Activated CD8-positive, alpha-beta memory T cell treated with anti-CD3 and anti-CD28 coated beads for 1 hour (primary cell): ENCODE measurements at places on chromosomes 4 and X.

DNA sequence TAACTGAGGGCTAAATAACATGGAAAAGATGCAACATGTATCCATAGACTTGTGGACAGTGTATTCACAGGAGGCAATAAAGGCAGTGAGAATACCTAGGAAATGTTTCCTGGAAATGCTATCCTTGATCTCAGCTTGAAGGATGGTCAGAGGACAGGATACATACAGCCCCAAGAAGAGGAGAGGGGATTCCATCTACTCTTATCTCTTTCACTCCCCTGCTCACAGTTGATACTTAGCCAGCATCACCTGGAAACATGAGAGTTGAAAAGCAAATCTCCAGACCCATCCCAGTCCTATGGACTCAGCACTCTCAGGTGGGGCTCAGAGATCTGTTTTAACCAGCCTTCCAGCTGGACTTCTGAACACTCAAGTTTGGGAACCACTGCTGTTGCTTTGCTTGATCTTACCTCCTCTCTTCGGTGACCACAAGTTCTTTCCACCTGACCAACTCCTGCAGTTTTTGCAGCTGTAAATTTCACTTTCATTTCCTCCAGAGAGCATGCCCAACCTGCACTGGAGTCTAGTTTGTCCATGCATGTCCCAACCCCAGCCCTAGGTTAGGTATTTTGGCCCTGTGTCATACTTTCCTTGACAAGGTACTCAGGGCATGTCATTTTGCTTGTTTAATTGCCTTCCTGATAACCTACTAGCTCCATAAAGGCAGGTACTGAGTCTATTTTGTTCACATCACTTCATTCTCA lies 10.4 kb downstream of the RELL1 start:
- no peak for DNase-seq

- no peak for DNase-seq
Observed at GRCh38 chrX:9091258-9091657, 57.3 kb upstream of the FAM9B start.

GRCh38 chr4:36771411-36772153 lies 473.0 kb upstream of the NWD2 start:
- DNase-seq = no peak

GRCh38 chrX:10922835-10923234 lies 188.3 kb upstream of the HCCS start:
- no peak for DNase-seq

DNA sequence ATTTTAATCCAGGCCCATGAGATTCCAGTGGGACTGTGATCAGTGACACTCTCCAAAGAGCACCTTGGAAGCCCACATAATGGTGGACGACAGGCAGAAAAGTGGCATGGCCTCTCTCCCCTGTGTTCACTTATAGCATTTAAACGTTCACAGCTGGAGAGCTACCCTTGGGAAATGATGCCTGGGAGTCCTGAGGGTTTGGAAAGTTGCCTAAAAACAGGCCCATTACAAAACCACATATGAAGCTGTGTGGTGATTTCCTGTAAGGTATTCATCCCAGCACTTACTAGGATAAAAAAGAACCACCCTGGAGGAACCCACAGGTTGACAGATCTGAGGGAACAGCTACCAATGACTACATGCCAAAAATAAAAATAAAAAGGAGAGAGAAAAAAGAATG lies 193.2 kb downstream of the RASL11B start:
- DNase-seq = no peak

- DNase-seq = no peak
Observed at GRCh38 chr4:53676402-53676871, 85.2 kb upstream of the LNX1 start.

- no peak for DNase-seq
Observed at GRCh38 chrX:21167011-21167410, 207.2 kb upstream of the CNKSR2 start.

DNA sequence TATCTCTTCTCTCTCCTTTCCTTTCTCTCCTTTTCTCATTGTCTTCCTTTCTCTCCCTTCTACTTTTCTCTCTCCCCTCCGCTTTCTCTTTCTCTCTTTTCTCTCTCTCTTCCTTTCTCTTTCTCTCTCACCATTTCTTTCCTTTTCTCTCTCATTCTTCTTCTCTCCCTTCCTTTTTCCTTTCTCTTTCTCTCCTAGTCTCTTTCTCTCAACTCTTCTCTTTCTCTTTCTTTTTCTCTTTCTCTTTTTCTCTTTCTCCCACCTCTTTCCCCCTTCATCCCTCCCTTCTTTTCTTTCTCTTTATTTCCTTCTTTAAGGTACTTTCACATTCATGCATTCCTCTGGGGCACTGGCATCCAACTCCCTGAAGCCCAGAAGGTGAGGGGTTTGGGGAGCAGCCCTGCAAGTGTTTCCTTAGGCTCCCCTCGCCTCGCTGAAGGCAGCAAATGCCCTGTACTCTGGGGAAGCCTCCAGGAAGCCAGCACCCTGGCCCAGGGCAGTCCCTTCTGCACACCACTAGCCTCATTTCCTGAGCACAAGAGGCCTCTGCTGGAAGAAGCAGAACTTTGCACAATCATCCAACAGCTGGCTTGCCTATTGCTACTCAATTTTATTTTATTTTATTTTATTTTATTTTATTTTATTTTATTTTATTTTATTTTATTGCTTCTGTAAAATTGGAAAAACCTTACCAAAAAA lies 124.2 kb downstream of the NFKB1 start:
- DNase-seq = no peak

GRCh38 chrX:118182025-118182424 lies 65.4 kb upstream of the KLHL13 start:
- no peak for DNase-seq

DNA sequence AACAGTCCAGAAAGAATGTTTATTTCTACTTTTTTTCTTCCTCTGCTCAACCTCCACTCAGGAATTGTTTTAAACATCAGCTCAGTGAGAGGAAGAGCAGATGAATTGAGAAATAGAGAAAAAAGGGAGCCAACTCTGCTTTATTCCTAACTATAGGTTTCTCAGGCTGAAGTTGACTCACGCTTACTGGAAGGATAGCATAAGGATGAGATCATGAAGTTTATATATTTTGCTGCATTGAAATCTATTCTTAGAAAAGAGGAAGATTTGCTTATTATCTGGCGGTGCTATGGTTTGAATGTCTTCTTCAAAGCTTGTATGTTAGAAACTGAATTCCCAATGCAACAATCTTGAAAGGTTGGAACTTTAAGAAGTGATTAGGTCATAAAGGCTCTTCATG lies 1673.4 kb upstream of the PCDH7 start:
- no peak for DNase-seq

DNA sequence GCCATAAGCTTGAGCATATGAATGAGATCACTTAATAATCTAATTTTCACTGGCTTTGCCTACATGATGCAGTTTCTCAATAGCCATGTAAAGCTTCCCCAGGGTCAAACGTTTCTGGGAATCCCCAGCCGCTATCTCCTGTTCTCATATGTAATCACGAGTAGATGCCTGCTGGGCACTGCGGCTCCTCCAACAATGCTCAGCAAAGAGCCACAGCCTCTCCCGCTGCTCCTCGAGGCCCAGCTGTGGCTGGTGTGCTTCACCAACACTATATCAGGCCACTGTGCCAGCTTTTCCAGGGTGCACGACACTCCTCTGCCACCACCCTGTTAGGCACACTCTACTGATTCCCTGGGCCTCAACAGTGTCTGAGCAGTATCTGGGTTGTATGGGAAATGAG lies 78.3 kb upstream of the RASGEF1B start:
- no peak for DNase-seq

DNA sequence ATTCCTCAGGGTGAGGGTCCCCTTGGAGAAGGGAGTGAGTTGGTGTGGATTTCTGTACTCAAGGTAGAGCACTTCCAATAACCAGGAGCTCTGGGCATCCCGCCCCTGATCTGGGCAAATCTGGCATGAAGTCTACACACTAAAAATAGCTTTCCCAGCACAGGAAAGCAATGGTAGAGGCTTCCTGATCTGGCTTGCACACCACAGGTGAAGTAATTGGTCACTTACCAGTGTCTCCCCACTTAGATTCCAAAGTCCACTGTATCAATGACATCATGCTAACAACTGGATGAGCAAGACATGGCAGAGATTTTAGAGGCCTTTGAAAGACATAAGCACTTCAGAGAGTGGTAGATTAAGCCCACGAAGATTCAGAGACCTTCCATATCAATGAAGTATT lies 17.8 kb upstream of the IDS start:
- no peak for DNase-seq

DNA sequence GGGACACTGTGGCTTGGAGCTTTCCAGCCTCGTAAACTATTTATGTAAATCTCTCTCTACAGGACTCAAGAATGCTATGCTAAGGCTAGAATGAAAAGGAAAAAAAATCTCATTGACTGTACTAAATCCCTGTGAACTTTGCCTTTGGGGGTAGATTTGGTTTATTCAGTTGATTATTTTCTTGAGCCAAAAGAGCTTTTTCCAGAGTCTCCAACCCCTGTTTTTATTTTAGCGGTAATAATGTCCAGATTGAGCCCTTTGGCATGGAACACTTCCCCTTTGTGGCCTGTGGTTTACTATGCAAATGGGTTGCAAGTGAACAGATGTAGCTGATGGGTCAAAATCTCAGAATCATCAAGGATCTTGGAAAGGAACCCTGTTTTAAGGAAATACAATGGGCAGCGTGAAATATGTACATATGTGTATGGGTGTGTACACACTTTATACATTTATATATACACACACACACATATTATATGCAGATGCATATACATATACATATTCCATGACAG lies 72.9 kb downstream of the FAM9B start:
- no peak for DNase-seq

DNA sequence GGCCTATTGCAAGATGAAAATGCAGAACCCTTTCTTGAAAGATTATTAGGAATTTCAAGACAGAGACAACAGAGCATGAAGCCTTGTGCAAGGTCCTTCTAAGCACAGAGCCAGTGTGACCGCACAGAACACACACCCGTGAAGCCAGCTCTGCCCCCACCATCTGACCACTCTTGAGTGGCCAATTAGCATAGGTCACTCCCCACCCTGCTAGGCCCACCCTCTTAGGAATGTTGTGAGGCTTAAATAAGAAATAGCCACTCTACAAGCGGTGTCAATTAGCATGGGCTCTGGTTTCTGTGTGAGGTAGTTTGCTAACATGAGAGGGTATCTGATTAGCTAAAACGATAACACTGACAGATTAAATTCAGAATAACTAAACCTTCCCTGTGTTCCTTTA lies 152.9 kb downstream of the PTTG2 start:
- no peak for DNase-seq

DNA sequence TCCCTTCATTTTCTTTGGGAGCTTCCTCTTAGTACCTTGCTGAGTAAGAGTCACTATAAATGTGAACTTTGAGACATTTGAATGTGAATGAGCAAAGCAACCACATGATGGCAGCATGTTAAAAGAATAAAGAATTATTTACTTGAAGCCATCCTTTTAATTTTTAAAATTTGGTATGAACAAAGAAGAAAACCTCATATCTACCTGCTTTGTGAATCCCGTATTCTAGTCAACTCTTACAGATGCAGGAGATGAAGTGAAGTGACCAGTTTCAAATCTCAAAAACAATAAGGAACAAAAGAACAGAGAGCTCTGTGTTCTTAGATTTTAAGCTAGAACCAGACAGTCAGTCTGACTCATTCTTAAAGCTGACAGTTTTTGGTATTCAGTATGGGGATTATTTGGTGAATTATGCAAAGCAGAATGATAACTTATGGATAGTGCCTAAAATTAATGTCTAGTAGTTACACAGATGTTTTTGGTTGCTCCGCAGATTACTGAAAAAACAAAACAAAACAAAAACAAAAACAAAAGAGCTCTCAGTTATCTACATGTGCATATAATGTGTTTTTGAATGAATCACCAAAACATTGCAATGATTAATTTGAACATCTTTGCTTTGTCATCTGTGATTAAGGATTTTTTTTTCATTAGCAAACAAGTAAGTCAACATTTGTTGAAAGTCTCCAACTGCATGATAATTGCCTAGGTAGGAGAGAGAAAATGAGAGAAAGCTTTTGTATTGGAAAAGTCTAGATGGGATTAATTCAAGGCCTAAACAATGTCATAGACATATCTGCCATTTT lies 48.2 kb upstream of the H2AZ1 start:
- DNase-seq = no peak

GRCh38 chr4:8707045-8707781 lies 114.6 kb downstream of the CPZ start:
- no peak for DNase-seq

- no peak for DNase-seq
Observed at GRCh38 chr4:70606459-70606858, 14.4 kb downstream of the AMBN start.

- no peak for DNase-seq
Observed at GRCh38 chrX:31540313-31540712, 468.5 kb upstream of the FTHL17 start.

- DNase-seq = no peak
Observed at GRCh38 chr4:96120206-96120605, 280.3 kb downstream of the PDHA2 start.

DNA sequence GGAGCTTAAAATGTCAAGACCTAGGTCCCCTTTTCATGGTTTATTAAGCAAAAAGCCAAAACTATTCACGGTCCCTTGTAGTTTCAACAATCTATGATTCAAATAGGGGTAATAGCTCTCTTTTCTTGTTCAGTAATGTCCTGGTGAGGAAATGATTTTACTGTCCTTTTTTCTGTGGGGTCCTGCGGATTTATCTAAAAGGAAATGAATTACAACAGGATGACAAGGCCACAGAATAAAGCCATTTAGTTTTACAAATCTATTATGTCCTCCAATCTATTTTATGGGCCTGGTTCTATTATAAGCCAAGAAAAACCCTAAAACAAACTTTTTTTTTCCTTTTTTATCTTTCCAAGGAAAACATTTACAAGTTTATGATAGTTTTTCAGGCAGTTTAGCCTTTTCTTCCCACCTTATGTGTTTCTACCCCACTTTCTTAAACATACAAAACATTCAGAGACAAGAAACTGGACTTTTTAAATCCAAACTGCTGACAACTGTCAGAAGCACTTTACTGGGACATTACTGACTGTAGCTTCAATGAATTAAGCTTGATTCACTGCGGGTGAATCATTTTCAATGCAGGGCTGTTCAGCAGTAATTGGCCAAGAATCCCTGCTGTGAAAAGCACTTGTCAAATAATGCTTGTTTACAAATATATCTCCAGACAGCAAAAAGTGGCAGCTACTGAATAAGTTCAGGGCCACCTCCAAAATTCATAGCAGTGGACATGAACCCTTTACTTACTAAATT lies 4.3 kb downstream of the EPHA5 start:
- no peak for DNase-seq

DNA sequence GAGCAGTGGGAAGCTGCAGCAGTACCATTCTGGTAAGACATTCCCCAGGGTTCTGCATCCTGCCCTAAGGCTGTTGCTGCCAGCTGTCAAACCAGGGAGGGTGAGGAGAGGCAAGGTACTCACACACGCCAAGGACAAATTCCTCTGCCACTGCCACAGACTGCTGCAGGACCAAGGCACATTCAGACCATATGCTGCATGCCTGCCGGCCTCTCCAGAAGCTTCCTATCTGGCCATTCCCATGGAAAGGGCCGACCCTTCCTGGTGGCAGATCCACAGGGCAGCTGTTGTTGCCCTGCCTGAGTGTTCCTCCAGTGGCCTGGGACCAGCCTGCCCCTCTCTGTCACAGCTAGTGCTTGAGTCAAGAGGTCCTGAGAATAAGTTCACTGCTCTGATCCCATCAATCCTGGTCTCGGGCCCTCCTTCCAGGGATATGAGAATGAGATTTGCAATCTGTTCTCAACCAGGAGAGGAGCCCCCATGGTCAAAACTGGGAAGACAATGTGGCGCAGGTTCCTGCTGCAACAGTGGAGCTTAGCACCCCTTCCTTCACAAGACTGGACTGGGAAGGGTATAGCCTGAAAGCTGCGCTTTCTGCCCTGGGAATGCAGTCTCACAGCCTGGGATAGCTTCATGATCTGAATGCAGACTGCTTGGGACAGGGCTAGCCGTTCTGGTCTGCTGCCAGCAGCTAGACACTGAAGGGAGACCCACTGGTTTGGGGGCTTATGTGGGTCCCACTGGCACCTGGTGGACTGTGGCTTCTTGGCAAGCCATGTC lies 342.5 kb upstream of the NDST3 start:
- DNase-seq = no peak
